ENCODE measurements at places on chromosomes 3 and 15.

DNA sequence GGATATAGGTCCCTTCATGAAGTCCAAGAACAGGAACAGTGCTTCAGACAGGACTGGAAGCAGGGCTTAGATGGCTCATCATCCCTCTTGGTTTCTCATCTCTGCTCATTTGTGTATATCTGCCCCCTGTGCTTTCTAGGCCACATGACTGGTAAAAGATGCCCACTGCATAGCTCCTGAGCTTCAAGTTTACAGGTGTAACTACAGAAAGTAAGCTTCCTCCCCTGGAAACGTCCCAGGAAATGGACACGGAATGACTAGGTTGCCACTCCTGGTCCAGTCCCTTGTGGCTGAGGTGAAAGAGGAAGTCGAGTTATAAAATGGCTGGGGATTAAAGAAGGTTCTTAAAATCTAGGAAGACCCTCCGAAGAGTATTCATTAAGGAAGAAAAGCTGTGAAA is 32.5 kb downstream of the MYO5A start:
- DNase-seq = no peak

DNA sequence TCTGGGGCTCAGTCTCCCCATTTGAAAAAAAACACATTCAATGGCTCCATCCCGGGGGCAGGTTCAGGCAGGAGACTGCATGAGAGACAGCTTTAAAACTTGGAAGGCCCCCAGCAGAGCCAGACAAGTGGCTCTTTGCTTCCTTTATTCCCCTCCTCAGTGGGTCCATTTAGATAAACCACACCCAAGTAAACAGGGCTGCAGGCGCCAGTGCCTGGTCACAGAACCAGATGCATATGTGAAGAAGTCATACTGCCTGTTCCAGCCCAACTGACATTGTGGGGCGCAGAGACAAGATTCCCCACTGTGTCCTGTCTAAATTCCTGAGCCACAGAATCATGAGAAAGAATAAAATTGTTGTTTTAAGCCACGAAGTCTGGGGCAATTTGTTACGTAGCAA is 9.0 kb downstream of the FBN1 start:
- no peak for DNase-seq

GRCh38 chr3:11567516-11568467 is 75.9 kb downstream of the VGLL4 start:
- DNase-seq = no peak

GRCh38 chr3:172551874-172552273 is 28.6 kb upstream of the TNFSF10 start:
- DNase-seq = no peak

- DNase-seq = no peak
Observed at GRCh38 chr3:158278187-158278586, 168.3 kb downstream of the RSRC1 start.

GRCh38 chr3:160259589-160259988 is 34.4 kb downstream of the C3orf80 start:
- no peak for DNase-seq

DNA sequence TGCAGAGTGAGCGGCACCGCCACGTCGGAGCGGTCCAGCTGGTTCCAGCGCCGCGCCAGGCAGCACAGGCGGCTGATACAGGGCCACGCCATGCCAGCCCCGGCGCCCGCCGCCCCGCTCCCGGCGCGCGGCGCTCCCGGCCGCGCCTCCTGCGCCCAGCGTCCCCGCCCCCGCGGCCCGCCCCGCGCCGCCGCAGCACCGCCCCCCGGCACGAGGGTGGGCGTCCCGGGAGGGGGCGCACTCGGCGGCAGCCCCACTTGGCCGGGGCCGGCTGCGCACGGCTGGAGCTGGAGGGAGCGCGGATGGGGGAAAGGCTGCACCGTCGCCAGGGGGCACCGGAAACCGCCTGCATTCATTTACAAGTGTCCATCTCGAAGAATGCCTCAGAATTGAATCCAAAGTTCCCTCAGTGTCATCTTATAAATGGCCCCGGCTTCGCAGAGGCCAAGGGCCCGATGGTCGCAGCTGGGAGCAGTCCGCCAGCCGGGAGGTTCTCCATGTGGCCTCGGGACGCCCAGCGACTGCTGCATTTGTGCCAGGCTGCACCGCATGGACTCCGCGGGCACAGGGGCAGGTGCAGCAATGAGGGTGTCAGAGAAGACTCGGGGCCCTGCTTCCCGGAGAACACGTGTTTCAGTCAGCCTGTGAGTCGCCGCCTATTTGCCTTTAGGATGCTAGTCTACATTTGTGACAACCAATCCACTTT is at the start of gene MAP6D1:
Gene MAP6D1, minus strand, starts transcription at position 122 of the 706 bp plus-strand sequence. Its CDS starts 30 bp downstream, at position 92.
- DNase-seq = peak; percentile 73

DNA sequence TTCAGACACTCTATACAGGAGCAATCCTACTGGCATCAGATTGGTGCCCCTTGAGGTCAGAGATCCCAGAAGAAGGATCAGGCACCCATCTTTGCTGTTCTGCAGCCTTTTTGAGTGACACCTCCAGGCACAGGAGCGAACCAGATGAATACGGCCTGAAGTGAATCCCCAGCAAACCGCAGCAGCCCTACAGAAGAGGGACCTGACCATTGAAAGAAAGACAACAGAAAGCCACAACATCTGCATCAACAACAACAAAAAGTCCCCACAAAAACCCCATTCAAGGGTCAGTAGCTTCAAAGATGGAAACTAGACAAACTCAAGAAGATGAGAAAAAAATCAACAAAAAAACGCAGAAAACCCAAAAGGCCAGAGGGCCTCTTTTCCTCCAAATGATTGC is 130.4 kb downstream of the PPM1L start:
- DNase-seq = peak; percentile 22

DNA sequence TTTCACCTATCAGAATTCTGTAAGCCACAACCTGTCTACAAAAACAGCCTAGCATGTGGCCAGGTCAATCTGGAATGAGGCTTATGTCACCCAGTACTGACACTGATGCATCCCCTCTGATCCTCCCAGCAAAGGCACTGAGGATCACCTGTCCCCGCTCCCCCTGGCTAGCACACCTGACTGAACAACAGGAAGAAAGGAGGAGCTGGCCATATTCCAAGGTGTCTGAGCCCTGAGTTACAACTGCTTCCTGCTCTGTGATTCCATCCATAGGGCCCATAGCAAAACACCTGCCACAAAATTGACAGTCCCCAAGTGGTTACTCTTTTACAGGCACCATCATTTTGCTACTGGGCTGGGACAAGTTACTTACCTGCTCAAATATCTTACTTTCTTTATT is 555.5 kb upstream of the CFAP20DC start:
- no peak for DNase-seq

DNA sequence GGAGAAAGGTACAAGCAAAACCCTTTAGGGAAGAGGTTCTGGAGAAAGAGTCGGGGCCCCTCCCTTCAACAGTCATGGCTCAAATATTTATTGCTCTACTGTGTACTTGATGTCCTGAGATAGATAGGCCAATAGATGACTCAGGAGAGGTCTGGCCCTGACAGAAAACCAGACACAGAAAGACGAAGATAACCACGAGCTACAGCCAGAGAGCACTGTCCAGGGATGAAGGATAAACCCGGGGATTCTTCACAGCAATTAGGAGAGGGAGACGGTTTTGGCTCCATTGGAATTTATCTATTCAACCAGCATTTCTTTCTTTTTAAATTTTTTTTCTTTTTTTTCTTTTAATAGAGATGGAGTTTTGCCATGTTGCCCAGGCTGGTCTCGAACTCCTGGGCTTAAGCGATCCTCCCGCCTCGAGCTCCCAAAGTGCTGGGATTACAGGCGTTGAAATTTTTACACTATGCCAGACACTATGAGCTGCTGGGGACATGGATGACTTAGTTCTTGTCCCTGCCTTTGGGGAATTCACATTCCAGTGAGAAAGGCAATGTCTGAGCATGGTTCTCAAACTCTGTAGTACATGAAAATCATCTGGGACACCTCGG is 4.6 kb upstream of the CIDEC start:
- DNase-seq = no peak

Data from GM10248 (cell line).